ENCODE measurements at places on chromosomes 1 and 21. TPM values are rescaled to one million over a fixed set of nuclear protein-coding genes. Genes with fewer than 3 reads are reported as not detected.

GRCh38 chr1:228315484-228315944 is 91.1 kb downstream of the TRIM11 start:
- DNase-seq, result peak; percentile 57

DNA sequence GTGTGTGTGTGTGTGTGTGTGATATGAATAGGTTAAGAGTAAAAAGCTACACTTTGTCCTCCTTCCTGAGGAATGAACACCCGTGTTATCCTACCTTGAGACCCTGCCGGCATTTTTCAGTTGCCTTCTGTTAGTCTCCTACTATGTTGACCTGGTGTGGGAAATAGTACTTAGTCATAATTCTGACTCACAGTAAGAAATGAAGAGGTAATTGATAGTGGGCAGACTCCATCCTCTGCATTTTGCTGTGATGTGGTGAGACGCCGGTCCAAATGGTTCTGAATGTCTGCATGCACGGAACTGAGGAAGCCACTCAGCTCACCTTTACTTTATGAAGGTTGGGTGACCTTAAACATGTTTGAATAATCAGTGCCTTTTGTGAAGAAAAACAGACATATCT is 12.6 kb downstream of the CD101 start:
- no peak for DNase-seq

- no peak for DNase-seq
Measured at GRCh38 chr1:47230692-47231300, 1.2 kb downstream of the TAL1 start.

- DNase-seq, result no peak
Measured at GRCh38 chr1:241596633-241597032, 43.5 kb downstream of the CHML start.

DNA sequence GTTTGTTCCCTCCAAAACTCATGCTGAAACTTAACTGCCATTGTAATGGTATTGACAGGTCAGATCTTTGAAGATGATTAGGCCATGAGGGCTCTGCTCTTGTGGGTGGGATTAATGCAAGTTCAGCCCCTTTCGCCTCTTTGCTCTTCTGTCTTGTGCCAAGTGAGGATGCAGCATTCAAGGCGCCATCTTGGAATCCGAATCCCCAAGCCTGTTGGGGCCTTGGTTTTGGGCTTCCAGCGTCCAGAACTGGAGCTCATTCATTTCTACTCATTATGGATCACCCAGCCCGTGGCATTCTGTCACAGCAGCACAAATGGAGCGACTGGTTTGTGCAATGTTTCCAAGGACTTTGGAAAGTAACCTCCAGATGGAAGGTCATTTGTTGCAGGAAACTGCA is 5.6 kb downstream of the TTC34 start:
- DNase-seq, result peak; percentile 33

DNA sequence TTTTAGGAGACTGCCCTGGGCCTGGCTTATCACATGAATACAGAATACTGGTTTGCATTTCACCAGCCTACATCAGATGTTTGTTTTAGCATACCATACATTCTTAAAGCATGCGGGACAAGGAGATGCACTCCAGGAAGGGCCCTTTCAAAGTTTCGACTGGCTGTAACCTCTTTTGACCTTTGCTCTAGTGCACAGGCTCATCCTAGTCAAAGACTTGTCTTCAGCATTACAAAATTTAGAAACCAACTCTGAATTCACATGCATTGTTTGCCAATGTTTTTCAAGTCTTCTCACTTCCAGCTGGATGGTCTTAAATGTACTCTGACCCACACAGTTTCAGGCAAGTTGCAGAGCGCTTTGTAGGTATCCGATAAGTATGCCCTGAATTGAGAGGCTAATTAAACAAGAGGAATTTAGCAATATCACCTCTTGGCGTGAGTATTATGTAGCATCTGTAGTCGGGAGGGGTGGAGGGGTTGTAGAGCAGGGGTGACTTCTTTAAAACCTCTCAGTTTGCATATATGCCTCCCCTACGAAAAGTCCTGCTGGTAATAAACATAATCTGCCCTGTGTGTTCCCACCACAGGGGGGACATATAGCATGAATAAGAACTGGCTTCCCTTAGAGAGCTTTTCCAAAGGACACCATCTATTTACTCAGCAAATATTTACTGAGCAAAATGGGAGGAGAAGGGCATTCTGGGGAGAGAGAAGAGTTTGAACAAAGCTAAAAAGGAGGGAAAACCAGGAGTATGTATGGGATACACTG is 24.4 kb upstream of the AHCYL1 start:
- no peak for DNase-seq

DNA sequence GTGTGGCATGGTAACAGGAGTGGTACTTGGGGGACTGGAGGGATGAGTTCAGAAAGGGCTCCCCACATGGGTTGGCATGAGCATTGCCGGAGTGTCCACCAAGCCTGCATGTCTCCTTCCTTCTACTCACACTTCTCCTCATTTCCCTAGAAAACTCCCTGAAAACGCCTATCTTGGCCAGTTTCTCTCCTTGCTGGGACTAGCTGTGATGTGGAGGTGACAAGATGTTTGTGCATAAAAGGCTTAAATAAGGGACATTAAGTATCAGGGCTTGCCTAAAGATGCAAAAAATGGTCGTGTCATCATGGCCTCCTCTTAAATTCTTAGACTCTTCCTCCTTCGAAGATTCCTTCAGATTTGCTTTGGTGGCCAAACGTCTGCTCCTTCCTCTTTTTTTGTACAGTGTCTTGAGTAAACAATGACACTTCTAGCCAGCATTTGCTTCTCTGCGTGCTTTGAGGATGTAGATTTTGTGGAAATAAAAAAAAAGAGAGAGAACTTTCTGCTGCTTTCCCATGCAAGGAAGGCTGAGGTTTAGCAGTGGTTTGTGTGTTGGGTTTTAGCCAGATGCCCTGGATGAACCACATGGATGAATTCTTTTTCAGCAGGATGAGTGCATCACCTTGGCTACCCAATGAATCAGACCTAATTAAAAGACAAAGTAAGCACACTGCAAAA is 239.1 kb upstream of the IRF2BP2 start:
- no peak for DNase-seq

DNA sequence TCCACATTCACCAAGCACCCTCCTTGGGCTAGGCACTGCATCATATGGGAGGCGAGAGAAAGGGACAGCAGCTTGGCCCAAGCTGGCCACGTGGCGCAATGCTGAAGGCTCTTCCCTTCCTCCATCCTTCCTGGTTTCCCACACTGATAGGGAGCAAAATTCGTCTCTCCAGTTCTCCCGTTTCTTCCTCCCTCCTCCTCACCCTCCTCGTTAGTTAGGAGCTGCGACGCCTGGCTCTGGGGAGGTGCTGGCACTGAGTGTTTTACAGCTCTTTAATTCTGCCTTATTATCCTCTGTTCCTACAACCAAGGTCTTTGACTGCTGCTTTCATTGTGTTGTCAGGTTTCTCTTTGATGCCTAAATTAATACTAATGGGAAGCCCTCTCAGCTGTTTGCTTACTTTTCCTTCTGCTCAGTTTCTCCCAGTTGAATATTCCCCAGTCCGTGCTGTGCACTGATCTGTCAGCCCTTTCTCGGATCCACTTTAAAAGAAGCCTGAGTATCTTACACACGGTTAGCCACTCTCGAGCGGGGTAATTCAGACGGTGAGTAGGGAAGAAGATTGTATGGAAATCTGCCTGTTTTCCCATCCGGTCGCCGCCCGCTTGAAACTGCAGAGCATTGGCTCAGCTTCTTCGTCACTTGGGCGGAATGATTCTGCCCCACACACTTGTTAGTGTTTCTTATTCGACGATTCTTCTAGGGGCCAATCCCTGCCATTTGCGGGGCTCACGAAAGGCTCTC is 56.2 kb upstream of the SMYD2 start:
- DNase-seq, result no peak

DNA sequence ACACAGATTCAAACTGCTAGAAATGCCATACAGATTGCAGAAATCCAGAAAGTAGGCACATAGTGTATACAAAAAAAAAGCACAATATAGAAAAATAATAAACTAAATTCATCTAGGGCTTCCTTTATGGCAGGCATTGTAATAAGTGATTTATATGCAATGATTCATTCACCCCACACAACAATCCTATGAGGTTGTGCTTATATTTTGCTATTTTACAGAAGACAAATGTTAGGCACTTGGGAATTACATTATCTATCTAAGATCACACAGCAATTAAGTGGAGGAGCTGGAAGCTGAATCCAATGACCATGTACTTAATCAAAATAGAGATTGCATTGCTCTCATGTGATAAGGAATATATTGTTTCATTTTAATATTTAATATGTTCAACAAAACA is 225.7 kb upstream of the KCNK2 start:
- DNase-seq, result no peak

DNA sequence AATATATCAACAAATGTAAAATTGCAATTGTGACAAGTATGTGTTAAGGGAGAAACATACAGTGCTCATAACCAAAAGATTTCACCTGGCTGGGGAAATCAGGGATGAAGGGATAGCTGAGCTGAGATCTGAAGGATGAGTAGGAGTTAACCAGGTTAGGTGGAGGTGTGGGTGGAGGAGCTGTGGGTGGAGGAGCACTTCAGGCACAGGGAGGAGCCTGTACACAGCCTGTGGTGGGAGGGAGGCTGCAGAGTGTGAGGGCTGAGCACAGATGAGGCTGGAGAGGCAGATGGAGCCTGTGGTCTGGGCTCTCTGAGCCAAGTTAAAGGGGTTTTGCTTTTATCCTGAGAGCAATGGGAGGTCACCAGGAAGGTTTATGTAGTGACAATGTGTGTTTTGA is 111.9 kb downstream of the XCL2 start:
- DNase-seq, result no peak

- DNase-seq, result no peak
Measured at GRCh38 chr1:43358121-43358745, 548 bp upstream of the CDC20 start.

DNA sequence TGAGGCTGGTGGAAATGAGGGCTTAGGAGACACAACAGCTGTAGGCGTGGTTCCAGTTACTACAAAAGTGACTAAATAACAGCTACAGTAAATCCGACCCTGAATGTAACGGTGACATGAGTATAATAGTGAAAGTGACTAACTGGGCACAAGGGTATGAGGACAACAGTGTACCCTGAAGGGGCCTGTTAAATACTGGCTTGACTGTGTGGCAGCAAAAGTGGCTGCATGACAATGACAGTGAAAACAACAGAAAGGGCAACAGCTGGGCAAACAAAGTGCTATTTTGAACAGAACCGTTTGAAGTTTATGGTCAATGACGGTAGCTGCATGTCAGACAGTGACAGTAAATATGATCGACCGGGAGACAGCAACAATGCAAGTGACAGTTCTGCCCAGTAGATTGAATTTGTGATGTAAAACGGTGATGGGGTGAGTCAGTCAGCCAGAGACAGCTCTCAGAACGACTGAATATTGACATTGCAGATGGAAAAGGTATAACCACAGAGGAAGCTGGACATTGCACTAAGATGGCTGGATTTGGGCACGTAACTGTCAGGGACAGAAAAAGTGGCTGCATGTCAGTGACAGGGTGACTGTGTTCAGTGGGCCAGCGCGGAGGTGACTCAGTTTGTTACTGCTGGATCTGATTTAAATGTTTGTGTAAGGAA is 1.2 kb upstream of the ZBTB40 start:
- no peak for DNase-seq

DNA sequence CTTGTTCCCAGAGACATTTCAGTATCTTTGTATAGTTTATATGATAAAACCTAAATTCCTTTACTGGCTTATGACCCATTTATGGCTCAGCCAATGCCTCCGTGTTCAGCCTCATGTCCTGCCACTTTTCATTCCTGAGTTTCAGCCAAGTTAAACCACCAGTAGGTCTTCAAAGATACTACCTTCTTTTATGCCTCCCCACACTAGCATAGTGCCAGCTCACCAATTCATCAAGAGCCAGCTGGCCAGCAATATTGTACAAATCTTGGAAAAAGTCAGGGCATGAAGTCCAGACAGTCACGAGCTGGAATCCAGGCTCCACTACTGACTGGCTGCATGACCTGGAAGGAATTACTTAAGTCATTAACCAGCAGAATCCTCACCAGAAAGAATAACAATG is 446.0 kb downstream of the GPATCH2 start:
- DNase-seq, result no peak

DNA sequence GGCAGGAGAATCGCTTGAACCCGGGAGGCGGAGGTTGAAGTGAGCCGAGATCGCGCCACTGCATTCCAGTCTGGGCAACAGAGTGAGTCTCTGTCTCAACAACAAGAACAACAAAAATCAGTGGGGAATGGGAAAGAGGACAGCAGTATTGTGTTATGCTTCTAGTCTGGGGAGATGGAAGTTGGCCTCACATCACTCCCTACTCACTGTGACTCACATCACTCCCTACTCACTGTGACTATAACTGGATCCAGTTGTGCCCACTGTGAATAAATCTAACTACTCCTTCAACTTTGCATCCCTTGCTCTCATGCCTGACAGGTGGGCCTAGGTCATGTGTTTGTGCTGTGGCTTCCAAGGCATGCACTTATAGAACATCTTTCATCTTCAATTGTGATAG is 285.4 kb upstream of the USP24 start:
- no peak for DNase-seq

DNA sequence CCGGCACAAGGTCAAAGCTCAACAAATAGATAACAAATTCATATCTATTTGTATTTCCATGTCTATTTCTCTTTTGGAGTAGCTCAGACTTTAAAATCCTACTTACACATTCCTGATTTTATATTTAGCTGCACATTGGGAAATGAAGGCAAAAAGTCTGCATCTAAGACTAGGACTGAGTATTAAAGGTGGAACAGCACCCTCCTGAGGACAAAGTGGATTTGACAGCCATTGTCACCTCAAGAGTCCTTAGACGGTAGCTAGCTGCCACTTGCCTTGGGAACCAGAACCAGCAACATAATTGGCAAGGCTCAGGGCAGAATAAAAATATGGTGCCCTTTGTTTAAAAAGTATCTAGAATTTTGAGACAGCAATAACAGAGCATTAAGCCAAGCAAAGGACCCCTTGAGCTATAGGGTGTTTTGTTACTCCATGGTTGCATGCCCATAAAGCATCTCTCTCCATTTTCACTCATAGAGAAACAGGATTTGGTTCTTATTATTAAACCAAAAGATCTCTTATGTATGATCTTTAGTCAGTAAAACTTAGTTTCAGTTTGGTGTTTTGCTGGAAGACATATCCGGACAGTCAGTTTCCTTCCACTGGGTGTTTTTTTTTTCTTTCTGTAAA is 30.0 kb upstream of the SGIP1 start:
- DNase-seq, result no peak

- DNase-seq, result no peak
Measured at GRCh38 chr1:78519446-78519845, 28.7 kb downstream of the PTGFR start.

GRCh38 chr1:183195142-183195574 is 9.1 kb downstream of the LAMC2 start:
- no peak for DNase-seq

GRCh38 chr1:92442351-92442750 is 44.4 kb downstream of the GFI1 start:
- no peak for DNase-seq

DNA sequence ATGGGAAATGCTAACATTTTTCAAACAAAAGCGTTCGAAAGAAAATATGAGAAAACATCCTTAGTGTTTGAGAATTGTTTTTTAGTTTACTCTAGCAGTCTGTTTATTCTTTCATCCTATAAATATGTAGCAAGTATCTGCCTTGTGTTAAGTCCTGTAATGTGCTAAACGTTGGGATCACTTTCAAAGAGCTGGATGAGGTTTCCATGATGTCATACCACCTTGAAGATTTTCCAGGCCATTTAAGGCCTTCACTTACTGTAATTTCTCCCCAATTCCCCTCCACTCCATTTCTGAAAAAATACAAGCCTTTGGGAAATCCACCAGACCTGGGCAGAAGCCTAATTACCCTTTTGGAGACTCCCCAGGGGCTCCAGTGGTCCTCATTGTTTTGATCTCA is 24.2 kb upstream of the CTBS start:
- DNase-seq, result no peak

PTPRU gene
- 1.8 TPM for polyA plus RNA-seq

LAX1 gene
- 0.60 TPM for polyA plus RNA-seq

PLXNA2 gene
- polyA plus RNA-seq, result 14.2 TPM

PERM1 gene
- polyA plus RNA-seq, result 0.69 TPM

ICOSLG gene
- 5.7 TPM for polyA plus RNA-seq

C8A gene
- not detected for polyA plus RNA-seq
